GM20000 (cell line): ENCODE measurements at places on chromosomes 2 and 18.

GRCh38 chr2:97848306-97848705, 134.9 kb downstream of the ZAP70 start:
- DNase-seq = no peak

- DNase-seq = no peak
These were observed 164.4 kb downstream of the AFF3 start for GRCh38 chr2:99977966-99978365.

DNA sequence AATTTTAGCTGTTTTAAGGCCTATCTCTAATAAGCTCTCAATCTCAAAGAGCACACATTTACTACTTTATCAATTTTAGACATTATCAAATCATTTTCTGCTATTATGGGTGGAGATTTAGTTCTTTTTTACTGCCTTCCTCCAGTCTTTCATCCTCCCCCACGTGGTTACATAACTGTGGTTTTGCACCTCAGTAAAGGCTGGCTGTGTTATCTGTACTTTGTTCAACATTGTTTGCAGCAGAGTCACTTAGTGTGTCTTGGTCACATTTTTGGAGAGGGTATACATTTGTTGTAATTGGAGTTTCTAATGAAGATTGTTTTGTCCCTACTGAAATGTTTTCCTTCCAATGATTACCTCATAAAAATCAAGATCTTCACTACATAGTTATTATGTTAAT, 549.6 kb upstream of the CELF4 start:
- DNase-seq = no peak

DNA sequence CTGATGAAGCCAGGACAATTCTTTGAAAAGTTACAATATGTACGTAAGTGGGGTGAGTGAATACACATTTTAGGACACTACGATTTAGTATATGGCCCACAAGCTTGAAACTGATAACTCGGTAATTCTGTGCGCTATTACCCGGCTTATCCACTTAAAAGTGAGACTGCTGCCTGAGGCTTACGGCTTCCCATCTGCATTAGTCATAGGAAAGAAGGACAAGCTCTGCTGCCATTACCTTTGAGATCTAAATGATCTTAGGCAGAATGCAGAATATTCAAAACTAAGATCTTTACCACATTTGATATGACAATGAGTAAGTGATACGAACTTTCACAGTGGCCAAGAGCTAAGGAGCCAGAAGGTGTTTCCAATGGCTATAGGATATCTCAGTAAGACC, 133.3 kb downstream of the GAREM1 start:
- DNase-seq = no peak

DNA sequence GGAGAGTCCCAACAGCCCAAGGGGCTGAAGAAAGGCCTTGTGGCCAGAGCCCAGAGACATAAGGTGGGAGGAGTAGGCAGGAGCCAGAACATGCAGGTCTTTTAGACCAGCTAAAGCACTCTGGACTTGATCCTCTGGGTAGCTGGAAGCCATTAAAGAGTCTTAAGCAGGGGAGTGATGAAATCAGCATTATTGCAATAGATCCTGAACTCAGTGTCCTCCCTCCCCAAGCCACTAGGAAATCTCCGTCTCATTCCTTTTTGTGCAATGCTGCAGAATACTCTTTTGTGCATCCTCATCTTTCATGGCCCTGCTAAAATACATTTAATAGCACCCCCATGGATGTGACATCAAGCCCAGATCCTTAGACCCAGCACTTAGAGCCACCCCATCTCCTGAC, 58.6 kb upstream of the ZCCHC2 start:
- DNase-seq = no peak

DNA sequence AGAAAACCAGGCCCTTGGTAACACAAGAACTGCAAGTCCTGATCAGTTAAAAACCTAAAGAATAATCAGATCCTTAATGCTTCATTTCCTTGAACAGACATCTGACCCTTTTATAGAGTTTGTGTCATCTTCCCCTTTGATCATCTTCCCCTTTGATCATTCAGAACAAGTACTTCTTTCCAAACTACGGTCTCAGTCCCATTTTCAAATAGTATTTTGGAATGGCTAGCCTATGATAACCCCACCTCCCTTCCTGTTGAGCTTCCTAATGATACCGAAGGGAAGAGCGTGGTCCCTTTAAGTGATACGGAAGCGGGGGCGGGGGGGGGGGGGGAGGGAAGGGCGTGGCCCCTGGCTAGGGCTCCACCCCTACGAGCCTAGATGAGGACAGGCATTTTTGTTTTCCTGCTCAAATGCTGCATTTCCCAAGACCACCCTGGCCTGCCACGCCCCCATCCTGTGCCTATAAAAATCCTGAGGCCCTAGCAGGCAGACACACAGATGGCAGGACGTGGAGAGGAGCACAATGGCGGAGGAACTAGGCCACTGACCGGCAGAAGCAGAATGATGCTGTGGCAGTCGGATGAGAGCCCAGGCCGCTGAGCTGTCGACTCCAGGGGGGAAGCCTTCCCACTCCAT, 24.1 kb upstream of the CHRNA1 start:
- DNase-seq = no peak

DNA sequence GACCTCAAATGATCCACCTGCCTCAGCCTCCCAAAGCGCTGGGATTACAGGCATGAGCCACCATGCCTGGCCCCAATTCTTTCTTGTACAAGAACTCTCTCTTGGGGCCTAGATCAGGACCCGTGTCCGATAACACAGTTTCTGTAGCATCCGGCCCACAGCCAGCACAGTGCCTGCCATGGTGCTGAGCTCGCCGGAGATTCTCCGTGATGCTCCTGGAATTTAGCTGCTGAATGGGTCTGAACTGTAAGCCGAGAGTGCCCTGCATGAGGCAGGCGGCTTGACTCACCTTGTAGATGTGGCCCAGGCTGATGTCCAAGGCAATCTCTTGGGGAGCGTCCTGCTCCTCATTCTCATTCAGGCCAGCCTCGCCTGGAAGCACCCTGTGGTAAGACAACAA, 53.3 kb upstream of the SEMA4C start:
- DNase-seq = no peak

DNA sequence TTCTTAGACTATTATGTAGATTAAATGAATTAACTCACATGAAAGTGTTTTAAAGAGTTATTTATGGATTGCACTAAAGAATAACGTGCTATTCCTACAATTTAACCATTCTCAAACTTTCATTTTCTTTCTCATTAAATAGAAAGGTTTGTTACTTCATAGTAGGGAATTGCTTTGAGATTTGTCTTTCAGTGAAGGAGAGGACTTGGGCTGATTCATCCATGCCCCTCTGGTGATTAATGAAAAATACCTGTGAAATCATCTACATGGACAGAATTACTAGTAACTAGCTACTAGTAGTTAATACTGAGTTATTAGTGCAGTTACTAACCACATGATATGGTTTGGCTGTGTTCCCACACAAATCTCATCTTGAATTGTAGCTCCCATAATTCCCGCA, 275.8 kb upstream of the CDH20 start:
- DNase-seq = no peak

DNA sequence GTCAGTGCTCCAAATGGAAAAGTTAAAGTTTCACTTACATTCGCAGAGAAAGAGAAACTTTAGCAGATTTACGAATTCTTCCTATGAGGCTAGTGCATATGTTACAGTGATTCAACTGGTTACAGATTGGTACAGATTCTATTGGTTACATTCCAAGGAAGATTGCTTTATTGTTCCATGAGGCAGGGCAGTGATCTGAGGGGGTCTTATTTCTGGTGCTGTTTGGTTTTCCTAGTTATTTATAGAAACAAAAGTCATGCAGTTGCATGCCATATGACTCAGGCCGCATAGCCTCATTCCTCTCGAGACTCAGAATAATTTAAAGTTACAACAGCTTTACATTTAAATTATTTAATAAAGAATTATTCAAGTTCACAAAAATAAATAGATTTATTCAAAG, 385.4 kb upstream of the SYT4 start:
- DNase-seq = no peak

- peak; percentile 3 for DNase-seq
These were observed 1216.6 kb upstream of the PIK3C3 start for GRCh38 chr18:40738321-40738880.

DNA sequence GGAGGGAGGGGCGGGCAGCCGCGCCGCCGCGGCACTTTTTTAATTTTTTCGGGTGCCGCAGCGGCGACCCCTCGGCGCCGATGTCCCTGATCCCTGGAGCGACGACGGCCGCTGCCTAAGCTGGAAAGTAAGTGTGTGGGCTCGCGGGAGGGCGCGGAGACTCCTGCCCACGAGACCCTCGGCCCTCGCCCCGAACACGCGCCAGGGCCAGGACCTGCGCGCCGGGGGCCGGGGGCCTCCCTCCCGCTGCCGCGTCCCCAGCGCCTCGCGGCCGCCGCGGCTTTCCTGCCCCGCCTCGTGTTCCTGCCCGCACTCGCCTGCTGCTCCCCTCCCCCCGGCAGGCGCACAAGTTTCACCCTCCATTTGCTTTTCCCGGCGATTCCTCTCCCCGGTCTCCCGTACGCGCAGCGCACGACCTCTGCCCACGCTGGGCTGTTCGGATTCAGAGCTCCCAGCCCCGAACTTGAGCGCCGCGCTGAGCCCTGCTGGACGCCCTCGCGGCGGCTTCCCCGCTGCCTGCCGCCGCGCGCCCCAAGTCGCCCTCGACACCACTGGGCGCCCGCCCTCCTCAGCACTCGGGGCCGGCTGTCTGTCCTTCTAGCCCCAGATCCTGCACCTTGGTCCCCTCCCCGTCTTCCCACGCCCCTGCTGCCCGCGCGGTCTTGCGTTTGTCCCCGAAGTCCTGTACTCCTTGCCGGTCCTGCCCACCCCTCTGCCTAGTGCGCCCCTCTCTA, 507 bp downstream of the PKP4 start:
- peak; percentile 70 for DNase-seq

- DNase-seq = no peak
These were observed 7.3 kb downstream of the CLHC1 start for GRCh38 chr2:55224761-55225261.

GRCh38 chr2:96247009-96247408, 18.8 kb downstream of the TMEM127 start:
- DNase-seq = no peak

GRCh38 chr2:128593879-128594650, 275.4 kb upstream of the HS6ST1 start:
- no peak for DNase-seq

DNA sequence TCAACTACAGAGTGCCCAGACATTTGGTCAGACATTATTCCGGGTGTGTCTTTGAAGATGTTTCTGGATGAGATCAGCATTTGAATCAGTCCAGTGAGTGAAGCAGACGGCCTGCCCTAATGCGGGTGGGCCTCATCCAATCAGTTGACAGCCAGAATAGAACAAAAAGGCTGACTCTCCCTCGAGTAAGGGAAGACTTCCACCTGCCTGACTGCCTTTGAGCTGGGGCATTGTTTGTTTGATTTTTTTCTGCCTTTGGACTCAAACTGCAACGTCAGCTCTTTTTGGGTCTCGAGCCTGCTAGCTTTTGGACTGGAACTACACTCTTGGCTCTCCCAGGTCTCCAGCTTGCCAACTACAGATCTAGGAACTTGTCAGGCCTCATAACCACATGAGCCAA, 111.7 kb upstream of the AGAP1 start:
- no peak for DNase-seq

DNA sequence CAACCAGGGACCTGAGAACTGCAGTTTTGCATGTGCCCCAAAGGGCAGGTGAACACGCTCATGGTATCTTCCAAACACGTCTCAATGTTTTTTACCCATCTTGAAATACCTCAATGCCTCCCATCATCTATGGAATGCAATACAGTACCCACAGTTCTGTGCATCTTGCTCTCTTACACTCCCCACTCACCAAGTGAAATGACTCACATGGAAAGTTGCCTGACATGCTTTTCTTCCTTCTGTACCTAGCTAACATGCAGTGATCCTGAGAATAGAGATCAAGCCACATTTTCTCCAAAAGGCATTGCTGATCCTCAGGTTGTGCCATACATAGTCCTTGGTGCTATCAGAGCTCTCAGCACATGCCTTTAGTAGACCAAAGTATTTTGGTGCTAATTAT, 373.9 kb downstream of the GPD2 start:
- no peak for DNase-seq

DNA sequence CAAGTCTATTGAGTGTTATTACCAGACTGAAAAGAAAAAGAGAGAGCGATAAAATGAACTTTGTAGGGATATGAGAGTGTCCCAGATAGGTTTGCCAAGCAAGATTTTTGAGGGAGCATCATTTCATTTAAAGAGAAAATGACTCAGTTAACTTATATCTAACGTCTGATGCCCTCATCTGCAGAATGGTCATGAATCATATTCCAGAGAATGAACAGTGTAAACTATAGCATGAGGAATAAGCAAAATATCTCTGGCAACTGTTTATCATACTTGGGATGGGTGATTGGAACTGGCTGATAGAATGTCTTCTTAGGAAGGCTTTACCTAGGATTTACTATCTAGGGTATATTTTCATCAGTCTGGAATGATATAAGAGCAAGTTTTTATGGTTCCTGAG, 289.4 kb downstream of the CMPK2 start:
- DNase-seq = no peak

DNA sequence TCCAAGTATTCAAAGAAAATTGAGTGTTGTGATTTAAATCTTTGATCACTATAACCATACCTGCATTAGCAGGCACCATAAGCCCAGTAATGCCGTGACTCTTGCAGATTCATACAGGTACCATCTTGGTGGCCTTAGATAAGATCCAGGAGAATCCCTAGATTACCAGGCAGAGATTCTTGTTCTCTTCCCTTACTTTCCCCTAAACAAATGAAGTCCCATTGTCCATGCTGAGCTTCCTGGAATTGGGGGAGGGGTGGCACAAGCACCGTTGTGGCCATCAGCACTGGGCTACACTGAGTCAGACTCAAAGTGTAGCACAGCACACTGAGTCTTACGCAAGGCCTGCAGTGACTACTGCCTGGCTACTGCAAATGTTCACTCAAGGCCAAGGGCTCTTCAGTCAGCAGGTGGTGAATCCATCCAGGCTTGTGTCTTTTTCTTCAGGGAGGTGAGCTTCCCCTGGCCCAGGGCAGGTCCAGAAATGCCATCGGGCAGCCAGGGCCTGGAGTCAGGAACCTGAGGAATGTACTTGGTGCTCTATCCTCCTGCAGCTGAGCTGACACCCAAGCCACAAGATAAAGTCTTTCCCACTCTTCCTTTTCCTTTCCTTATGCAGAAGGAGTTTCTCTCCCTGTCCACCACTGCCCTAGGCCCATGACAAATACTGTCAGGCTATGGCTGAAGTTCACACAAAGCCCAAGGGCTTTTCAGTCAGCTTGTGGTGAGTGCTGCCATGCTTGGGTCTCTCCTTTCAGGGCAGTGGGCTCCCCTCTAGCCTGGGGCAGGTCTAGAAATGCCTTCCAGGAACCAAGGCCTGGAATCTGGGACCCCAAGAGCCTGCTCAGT, 52.6 kb downstream of the CD28 start:
- no peak for DNase-seq

DNA sequence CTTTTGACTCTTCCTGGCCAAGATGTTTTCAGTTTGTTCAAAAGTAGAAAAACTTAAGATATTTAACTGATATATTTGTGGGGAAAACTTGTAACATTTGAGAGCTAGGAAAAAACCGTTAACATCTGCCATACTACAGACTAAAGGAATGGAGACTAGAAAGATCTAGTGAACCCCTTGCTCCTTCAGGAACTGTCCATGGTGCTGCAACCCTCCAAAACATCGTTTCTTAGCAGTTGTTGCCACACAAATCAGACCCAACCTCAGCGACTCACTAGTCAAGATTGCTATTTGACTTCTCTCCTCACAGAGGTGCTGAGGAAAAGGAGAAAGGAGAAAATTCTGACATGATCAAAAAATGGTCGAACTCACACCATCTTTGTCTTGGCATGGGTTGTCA, 393.8 kb upstream of the LYPD1 start:
- no peak for DNase-seq
